ENCODE measurements at places on chromosomes 2 and 18.

DNA sequence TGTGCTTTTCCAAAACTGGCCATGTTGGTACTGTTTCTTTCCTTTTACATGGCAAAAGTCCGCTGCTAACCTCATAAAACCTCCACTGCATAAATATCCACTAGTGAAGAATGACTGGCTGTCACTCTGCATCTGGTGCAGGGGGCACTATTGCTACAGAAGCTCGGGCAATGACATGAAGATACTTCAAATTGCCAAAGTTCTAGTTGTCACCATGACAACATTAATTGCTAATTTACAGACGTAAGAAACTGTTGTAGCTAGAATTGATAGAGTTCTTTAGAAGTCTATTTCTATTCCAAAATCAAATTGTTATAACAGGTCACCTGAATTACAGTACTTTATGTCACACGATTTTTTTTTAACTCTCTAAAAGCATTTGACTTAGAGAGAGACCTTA, 845 bp downstream of the CFAP210 start:
- DNase-seq = no peak

GRCh38 chr18:8326763-8327394, 282.4 kb upstream of the RAB12 start:
- no peak for DNase-seq

- DNase-seq = no peak
These were observed 352.5 kb upstream of the GULP1 start for GRCh38 chr2:187939180-187939579.

DNA sequence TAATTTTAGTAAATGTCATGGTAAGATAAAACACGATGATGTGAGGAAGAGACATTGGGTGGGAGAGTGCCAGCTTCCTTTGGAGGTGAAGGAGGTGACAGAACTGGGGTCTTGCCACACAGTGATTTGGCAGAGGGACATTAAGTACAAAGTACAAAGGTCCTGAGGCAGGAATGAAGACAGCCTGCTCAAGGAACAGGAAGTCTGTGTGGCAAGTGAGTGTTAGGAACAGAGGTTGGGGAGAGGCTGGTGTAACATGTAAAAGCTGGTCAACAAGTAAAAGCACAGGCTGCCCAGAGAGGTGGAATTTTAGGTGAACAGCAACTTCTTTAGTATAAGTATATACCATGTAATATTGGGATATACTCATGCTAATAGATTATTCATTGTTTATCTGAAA, 73.1 kb downstream of the INPP5D start:
- DNase-seq = no peak

DNA sequence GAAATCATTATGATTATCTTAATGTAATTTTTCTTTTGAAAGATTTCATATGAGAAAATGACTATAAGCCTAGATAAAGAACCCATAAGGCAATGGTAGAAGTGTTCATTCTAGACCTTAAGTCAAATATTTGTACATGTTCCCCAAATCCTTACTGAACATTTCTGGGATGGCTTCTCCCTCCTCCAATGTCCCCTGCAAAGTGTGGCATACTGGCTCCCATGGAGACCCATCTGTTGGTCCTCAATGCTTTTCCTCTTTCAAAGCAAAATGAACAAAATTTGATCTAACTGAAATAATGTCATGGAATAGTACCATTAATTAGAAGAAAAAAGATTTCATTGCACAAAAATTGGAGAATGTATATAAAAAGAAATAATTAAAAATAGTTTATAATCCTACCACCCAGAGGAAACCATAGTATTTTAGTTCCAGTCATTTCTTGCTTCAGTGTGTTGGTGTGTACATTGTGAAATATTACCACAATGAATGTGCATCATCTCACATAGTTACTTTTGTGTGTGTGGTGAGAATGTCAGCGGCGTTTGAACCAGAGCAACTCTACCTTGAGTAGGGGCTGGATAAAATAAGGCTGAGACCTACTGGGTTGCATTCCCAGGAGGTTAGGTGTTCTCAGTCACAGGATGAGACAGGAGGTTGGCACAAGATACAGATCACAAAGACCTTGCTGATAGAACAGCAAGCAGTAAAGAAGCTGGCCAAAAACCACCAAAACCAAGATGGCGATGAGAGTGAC, 181.3 kb downstream of the UXS1 start:
- DNase-seq = no peak

DNA sequence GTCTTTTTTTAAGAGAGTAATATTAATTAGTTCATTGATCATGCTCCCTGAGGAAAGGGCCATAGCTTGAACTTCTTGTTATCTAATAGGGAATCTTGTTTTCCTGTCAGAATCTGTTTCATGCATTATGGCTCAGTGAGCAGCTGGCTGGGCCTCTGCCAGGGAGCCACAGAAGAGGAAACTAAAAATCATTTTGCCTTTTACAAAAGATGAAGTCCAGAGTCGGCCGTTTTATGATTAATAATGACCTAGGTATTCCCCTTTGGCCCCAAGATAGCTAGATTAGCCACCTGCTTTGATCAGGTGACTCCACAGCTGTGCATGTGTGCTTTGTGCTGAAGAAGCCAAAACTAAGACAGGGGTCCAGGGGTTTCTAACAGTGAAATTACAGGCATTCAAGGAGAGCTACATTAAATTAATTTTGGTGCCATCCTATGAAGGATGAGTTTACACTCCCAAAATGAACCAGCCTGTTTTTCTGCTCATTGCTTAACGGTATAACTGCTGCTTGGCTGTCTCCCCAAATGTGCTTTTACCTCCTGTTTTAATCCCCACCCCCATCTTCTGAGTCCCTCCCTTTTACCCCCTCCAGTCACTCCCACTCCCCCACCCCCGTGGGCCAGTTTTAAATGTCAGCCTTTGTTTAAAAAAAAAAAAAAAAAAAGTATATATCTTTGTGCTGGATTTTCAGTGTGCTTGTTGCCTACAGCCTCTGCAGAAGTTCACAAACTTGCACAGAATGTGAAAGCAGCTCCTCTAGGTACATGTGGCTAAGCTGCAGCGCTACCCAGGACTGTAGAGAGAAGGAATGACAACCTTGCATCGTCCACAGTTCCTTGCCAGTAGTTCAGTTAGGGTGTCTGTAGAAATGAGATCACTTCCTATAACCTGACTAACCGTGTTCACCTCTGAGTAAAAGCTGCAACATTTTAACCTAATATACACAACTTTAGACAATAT, 93.1 kb downstream of the CABLES1 start:
- DNase-seq = no peak

DNA sequence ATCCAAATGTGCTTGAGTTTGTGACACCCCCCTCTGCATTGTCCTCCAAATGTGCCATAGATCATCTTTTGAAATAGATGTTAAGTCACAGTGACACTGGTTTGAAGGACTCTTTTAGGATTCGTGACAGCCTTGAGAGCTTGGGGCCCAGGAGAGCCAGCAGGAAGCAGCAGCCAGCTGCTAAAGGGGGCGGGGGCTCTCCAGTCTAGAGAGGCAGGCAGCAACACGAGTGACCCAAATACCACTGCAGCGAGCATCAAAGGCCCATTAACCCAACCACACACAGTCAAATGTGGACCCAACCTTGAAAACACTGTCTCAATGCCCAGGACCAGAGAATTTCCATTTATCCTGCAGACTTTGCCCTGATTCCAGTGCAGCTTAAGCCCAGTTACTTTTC, 75.6 kb downstream of the ZBTB7C start:
- no peak for DNase-seq

DNA sequence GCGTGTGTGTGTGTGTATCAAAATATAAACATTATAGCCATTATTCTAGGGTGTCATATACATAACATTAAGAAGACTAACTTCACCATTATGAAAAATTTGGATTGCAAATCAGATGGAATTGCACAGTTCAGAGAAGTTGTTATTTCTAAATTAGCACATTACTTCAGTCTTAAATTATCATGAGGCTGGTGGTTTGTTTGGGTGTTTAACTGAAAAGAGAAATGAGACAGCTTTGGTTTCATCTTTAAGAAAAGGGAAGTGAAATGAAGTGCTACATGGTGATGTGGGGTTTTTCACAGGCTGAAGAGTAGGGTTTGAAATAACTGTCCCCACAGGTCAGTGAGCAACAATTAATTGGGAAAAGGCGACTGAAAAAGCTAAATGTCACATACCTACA, 161.2 kb upstream of the XIRP2 start:
- no peak for DNase-seq

DNA sequence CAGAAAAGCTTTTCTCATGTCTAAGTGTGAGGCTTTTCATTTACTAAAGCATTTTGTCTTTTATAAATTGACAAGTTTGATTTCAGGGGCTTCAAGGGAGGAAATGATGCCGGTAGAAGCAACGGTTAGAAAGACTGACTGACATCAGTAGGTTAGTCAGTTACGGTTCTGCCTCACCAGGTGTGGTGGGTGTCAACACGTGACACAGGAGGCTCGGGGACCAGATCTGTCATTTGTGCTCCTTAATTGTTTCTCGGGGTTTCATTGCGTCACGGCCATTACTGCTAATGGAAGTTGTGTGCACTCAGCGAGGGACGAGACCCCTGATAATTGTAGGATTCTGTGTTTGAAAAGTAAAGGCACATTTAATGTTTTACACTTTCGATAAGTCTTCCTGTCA, 18.9 kb upstream of the PTPRM start:
- no peak for DNase-seq

DNA sequence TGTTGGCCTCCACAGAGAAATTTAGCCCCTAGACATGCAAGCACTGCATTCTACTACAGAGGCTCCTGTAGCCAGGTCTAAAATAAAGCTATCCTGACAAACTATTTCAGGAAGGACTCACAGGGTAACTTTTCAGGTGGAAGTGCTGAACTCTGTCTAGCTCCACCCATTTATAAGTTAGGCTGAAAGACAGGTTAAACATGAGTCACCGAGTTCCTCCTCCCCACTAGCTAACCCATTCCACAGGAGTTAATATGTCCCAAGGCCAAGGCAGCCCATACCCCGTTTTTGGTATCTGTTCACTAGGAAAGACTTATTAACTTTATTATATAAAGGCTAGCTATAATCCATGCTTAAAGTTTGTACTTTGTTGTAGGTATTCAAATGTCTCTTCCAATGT, 3.5 kb downstream of the CWC22 start:
- DNase-seq = no peak

DNA sequence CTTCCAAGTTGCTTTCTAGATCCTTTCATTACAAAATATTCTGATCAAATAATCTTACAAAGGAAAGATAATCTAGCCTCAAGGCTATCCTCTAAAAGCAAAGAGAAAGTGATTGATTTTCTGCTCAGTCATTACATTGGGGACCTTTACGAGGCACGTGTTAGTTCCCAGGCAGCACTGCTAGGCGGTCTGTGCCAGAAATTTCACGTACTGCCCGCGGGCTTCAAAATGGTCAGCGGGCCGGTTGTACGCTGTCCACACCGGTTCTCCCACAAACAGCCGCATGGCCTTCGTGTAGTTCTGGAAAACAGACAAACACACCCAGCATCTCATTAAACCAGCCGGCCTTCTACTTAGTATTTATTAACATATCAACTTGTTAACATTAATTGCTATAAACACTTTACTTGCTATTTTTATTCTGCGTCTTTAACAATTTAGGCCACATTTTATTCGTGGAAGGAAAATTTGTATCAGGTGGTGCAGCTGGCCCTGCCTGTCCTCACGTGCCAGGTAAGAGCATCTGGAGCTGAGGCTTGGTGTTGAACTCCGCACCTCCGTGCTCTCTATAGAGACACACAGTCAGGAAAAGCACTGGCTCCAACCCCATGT, 20.4 kb downstream of the ADI1 start:
- no peak for DNase-seq

All from AG04450 (cell line).